NCI-H524 (cell line): ENCODE measurements at places on chromosomes 1 and 21.

- no peak for DNase-seq
These were observed 89.4 kb upstream of the UBE2U start for GRCh38 chr1:64114012-64114525.

GRCh38 chr1:36576118-36576517, 93.4 kb upstream of the CSF3R start:
- peak; percentile 82 for DNase-seq

DNA sequence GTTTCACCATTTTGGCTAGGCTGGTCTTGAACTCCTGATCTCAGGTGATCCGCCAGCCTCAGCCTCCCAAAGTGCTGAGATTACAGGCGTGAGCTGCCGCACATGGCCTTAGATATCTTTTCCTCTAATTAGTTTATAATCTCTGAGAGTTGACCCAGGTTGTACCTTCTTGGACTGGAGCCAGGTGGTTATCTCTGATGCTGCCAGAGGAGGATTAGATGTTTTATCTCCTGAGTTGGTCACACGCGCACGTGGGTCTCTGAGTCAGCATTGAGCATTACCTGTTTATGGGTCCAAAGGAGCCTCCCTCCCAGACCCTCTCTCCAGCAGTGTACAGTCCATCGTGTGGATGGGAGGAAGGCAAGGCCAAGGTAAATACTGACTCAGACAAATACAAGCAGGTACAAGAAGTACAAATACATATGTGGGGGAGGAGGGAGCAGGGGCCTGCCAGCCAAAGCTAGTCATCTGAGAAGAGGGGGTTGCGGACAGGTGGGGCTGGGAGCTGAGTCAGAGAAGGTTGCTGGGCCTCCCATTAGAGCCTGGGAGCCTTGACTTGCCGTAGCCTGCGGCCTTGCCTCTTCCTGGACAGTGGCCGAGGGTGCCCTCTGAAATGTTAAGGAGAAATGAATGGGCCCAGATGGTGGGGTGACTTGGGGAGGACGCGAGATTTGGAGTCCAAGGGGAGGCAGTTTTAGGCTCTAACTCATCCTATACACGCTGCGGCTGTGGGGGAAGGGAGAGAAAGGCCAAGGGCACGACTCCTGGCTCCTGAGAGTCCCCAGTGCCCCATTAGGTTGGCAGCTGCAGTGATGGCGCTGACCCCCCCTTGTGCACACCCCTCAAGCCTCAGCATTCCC, 13.1 kb downstream of the IL6R start:
- no peak for DNase-seq

DNA sequence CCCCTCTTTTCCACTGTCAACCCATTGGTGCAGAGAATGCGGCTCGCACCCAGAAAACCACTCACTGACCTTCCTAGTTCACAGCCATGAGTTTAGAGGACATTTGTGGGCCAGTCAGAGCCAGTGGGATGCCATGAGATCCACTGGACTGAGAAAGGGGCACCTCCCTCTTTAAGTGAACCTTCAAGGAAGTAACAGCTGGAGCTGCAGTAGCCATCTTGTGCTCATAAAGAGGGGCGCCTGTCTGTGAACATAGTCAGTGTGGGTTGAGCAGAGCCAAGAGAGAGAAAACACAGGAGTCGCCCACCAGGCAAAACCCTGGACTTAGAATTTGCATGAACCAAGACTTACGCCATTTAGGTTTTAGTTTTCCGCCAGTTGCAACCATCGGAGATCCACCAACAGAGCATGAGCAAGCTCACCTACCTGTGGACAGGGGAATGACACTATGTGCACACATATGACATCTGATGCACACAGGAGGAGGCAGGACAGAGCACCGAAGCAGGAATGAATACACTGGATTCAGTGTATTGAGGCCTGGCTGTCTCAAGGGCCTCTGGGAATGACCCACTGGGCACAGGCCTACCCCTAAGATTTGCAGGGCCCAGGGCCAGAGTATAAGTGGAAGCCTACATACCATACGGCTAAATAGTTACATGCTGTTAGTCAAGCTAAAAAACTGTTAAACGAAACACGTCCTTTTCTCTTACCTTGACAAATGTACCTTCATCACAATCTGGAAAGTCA, 151.6 kb downstream of the GRIK3 start:
- DNase-seq: no peak

GRCh38 chr1:36359383-36359782, 26.3 kb downstream of the STK40 start:
- no peak for DNase-seq

GRCh38 chr1:247452447-247453039, 5.4 kb downstream of the OR2B11 start:
- no peak for DNase-seq

GRCh38 chr1:62024690-62025089, 170.0 kb upstream of the L1TD1 start:
- DNase-seq: no peak
